MCF 10A (cell line): ENCODE measurements at places on chromosomes 1 and 21. TPM values are rescaled to one million over a fixed set of nuclear protein-coding genes. Genes with fewer than 3 reads are reported as not detected.

DNA sequence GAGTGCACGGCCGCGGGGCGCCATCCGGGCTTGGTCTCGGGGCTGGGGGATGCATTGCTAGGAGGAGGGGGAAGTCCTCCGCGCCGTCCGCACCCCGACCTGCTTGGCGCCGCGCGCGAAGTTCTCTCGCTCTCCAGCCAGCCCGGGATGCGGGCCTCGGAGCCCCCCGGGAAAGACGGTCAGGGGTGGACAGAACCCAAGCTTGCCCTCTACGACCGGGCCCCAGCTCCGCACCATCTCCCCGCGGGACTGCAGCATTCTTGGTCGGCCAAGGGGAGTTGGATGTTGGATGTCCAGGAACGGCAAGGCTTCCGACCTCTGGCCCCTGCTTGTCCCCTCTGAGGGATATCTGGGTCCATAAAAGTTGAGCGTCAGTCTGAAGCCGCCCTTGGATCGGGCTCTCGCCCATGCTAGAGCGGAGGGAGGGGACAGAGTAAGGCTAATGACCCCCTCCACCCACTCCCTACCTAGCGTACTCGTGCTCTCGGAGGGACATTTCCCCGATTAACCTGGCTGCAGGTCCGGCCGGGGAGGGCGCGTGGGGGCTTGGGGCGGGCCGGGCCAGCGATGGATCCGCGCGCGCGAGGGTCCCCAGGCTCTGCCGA is 522 bp downstream of the DISP3 start:
- DNase-seq, result no peak

- DNase-seq, result no peak
Measured at GRCh38 chr21:32134441-32135130, 144.3 kb downstream of the MIS18A start.

- peak; percentile 100 for DNase-seq
Measured at GRCh38 chr1:152167835-152168534, 9.0 kb upstream of the RPTN start.

TMPRSS15 gene
- 3.3 and 3.6 TPM in 2 replicates for total RNA-seq

GJA9 gene
- total RNA-seq, result not detected in 2 replicates
